ENCODE measurements at places on chromosomes 7 and 10.

GRCh38 chr7:79615871-79616640 lies 162.6 kb upstream of the MAGI2 start:
- no peak for DNase-seq

- DNase-seq: no peak
These were observed 755.2 kb upstream of the SORCS1 start for GRCh38 chr10:107919626-107920235.

- no peak for DNase-seq
These were observed 18.2 kb upstream of the CALCR start for GRCh38 chr7:93592588-93593266.

DNA sequence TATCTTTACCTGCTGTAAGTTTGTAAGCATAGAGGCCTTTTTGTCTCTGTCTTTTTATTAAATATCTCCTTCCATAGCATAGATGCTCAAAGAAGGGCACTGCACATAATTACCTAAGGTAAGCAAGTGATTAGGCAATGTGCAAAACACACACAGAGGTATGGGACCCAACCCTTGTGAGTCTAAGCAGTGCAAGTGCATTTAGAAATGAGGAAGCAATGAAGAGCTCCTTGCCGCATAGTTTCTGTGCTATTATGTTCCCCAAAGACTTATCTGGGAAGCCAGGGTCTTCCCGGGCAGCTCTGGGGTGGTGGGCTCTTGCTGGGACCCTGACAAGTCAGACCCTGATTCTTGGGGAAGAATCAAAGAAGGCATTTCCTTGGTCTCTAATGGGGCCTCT lies 13.5 kb upstream of the MGAM2 start:
- no peak for DNase-seq

DNA sequence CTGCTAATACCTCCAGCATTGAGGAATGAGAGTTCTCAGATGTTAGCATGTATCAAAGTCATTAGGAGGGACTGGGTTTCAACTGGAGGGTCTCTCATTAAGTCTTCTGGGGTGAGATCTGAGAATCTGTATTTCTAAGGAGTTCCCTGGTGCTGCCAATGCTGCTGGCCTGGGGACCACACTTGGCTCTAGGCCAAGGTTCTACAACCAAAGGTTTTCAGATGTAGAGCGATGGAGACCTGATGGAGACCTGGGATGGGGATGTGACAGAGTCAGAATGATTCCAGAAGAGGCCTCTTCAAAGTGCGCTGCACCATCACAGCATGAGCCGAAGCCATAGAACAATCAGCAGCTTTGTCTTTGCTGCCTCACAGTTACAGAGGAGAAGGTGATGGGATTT lies 27.2 kb downstream of the ST8SIA6 start:
- no peak for DNase-seq

GRCh38 chr10:14587540-14588083 lies 187.1 kb downstream of the FAM107B start:
- DNase-seq: no peak

DNA sequence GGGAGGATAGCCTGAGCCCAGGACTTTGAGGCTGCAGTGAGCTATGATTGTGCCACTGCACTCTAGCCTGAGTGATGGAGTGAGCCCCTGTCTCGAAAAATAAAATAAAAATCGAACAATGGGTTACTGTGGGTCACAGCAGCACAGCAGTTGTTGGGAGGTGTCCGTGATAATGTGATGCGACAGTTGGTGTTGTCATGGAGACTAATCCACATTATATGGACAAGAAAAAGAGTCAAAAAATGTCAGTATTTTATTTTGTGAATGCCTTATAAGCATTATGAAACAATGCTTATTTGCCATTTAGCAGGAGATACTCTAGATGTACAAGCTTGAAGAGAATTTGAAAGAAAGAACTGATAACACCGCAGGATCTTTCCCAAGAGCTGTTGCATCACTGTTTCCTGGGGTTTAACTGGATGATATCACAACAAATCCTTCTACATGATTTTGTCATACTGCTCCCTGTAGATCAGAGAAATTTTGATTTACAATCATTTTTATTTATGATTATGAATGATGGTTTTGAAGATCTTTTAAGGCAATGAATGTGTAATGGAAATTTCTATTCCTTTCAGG lies 195.4 kb downstream of the BAMBI start:
- DNase-seq: no peak

GRCh38 chr10:58638388-58638787 lies 125.7 kb downstream of the BICC1 start:
- DNase-seq: no peak

DNA sequence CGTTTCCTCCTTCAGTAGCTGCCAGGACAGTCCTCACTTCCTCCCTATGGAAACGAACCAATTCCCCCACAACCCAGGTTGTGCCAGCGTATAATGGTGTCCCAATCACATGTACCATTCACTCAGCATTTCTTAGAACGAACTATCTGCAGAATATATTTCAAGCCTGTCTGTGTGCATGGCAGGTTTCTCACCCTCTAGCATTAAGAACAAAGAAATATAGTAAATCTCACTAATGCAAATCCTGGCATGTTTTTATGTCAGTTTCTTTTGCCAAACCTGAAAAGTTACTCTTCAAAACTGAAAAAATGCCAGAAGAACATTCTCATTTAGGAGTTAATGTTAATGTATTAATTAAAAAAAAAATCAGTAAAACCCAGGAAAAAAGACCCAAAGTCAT lies 405.9 kb upstream of the KLF6 start:
- DNase-seq: no peak

- DNase-seq: no peak
These were observed 12.3 kb downstream of the ZYX start for GRCh38 chr7:143393267-143394041.

Measured in NCI-H2081 treated with DMSO at 0.1 percent for 48 hours (cell line).